ENCODE measurements at places on chromosomes 7 and 10. TPM values are rescaled to one million over a fixed set of nuclear protein-coding genes. Genes with fewer than 3 reads are reported as not detected.

DNA sequence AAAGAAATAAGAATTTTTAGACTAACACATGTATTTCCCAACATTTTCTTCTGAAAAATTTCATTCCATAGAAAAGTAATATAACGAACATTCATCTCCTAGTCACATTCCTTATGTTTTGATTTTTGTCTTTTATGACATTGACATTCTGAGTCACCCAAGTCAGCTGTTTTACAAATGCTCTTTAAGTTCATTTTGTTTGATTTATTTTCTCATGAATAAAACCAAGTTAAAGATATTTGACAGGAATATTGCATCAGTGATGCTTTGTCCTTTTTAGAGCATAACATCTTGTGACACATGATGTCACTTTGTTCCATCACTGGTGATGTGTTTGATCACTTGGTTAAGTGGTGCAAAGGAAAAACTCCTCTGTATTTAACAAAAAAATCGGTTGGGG is 48.4 kb downstream of the HGF start:
- no peak overlapping the region for H3K27ac ChIP-seq
- H3K27me3 ChIP-seq = no peaks in the 10 kb centered on the region
- no peak overlapping the region for H3K4me3 ChIP-seq

GRCh38 chr10:131771634-131772358 is 129.0 kb upstream of the PPP2R2D start:
- DNase-seq = no peak
- no peak overlapping the region for H3K4me3 ChIP-seq
- H3K27ac ChIP-seq = no peak overlapping the region
- no peaks in the 10 kb centered on the region for H3K27me3 ChIP-seq

DNA sequence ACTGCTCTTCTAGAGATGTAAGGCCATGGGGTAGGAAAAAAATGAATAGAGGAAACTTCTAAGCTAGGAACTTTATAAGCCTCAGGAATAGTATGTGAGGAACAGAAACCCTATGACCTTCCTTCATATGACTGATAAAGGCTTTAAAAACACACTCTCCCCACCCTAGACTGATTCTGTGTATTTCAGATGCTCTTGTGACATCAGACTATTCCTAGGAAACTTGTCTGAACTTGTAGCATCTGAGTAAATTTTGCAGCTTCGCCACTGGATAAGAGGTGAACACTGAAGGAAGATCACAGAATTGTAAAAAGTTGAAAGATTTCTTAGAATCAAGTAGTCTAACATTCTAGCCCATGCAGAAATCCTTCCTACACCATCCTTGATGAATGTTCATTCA is 31.0 kb upstream of the CBLL1 start:
- no peak overlapping the region for H3K27ac ChIP-seq
- no peaks in the 10 kb centered on the region for H3K27me3 ChIP-seq
- H3K4me1 ChIP-seq = no peaks in the 10 kb centered on the region
- H3K4me3 ChIP-seq = no peak overlapping the region
- no peaks in the 10 kb centered on the region for H3K36me3 ChIP-seq
- no peak for DNase-seq

- no peak overlapping the region for H3K27ac ChIP-seq
- no peaks in the 10 kb centered on the region for H3K36me3 ChIP-seq
- no peak for DNase-seq
- no peaks in the 10 kb centered on the region for H3K4me1 ChIP-seq
Observed at GRCh38 chr7:115971506-115971905, 59.1 kb downstream of the TFEC start.

DNA sequence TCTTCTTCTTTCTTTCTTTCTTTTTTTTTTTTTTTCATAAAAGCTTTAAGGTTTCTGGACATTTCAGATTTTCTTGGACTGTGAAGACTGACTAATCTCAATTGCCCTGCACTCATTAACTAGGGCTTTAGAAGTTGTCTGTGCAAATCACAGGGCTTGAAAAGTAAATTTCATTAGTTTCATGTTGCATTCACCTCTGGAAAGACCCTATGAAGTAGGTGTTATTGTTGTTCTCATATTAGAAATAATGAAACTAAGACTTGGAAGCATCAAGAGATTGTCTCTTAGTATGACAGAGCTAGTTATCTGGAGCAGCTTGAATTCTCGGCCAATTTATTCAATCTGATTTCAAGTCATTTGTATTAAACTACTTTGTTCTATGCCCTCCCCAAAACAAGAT is 28.2 kb upstream of the SEMA3D start:
- no peak overlapping the region for H3K4me3 ChIP-seq
- no peaks in the 10 kb centered on the region for H3K36me3 ChIP-seq
- DNase-seq = no peak
- H3K27ac ChIP-seq = no peak overlapping the region
- no peaks in the 10 kb centered on the region for H3K4me1 ChIP-seq
- no peaks in the 10 kb centered on the region for H3K27me3 ChIP-seq

DNA sequence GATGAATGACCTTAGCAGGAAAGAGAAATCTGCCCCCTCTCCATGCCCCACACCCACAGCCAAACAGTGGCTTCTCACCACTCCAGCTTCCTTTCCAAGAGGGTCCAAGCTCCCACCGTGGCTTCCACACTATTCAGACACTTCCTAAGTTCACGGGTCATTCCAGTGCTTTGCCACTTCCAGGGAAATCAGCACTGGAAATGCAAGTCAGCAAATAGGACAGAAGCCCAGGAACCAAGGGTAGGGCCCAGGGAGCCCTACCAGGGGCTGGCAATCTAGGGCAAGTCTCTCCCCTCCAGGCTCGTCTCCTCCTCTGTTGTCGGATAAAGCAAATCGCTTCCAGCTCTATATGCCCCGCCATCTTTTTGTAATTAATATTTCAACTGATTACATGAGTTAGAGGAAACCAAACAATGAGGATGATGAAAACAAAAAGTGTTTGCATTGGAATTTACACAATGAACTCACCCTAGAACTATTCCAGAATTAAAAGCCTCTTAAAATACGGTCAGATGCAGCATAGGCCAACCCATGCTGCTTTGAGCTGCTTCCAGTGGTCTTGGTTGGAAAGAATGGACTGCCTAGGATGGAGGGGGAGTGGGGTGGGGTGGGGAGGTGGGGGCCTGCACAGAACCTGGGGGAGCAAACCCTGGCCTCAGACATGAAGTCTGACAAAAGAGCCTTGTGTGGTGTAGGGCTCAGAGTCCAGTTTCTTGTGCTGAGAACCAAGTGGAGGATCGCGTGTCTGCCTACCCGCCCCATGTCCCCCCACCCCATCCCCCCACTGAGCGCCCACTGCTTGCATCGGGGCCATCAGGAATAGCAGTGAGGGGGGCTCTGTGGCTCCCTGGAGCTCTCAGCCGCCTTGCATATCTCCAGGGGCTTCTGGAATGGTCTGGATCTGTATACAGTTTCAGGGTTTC is 74.6 kb upstream of the CPXM2 start:
- no peaks in the 10 kb centered on the region for H3K4me1 ChIP-seq
- no peak overlapping the region for H3K4me3 ChIP-seq
- DNase-seq = no peak

DNA sequence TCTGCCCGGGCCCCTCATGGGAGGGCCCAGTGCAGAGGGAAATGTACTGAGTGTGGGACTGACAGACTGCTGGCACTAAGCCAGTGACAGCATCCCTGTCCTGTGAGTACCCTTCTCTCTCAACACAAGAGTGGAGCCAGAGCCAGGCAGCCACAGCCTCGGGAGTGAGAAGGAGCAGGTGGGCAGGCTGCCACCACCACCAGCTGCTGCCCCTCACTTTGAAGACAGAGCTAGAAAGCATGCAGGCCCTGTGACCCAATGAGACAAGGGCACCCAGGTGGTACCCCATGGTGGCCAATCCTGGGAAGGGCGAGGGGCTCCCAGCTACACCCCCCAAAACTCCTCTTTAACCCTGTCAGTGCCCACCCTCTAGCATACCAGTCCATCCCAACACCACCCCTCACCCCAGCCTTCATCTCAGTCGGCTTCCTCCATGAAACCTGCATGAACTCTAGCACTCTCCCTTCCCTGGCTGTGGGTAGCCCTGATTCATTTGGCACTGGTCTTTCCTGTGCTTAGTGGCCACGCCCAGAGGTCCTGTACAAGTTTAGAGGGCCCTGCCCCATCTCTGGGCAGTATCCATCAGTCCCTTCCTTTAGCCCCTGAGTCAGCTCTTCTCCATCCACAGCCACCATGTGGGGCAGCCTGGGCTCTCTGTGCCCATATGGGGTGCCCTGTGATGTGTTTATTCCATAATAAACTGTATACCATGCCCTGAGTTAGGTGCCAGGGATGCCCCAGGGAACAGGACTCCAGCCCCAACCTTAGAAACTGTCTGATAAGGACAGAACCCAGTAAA is 207.0 kb upstream of the ZMIZ1 start:
- no peaks in the 10 kb centered on the region for H3K36me3 ChIP-seq
- DNase-seq = no peak
- H3K27me3 ChIP-seq = no peaks in the 10 kb centered on the region
- no peak overlapping the region for H3K27ac ChIP-seq

DNA sequence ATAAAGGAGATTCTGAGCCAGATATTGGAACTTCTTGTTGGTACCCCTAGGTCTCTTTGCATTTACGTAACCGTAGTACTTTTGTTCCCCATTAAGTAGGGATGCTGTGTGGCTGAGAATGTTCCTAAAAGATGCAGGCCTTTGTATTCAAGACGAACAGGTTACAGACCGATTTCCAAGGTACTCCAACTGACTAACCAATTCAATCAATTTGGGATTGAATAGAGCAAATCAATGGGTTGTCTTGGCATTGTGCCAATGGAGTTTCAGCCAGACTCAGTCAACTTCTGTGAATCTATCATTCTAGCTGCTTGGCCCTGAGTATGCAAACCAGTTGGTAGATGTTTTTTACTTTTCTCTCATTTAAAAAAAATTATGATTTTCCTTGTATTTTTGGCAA is 347.3 kb upstream of the NPVF start:
- no peaks in the 10 kb centered on the region for H3K36me3 ChIP-seq
- H3K27ac ChIP-seq = no peak overlapping the region
- no peaks in the 10 kb centered on the region for H3K27me3 ChIP-seq
- no peaks in the 10 kb centered on the region for H3K4me1 ChIP-seq
- H3K4me3 ChIP-seq = no peak overlapping the region

DNA sequence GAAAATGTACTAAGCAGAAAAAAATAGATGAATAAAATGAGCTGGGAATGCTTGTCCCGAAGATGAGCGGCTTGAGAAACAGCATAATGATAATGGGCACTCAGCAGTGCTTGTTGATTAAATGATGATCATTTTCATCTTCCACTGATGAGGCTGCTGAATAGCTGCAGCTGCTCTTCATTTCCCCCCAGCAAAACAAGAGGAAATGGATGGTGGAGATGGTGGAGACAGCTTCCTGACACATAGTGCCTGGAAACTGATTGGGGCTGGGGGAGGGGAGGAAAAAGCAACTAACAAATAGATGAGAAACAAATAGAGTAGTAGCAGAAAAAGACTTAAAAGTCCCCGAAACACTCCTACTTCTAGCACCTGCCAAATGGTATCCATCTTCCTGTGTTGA is 41.4 kb downstream of the MRC1 start:
- H3K36me3 ChIP-seq = no peaks in the 10 kb centered on the region
- no peak overlapping the region for H3K27ac ChIP-seq
- no peaks in the 10 kb centered on the region for H3K4me1 ChIP-seq
- H3K27me3 ChIP-seq = no peaks in the 10 kb centered on the region

DNA sequence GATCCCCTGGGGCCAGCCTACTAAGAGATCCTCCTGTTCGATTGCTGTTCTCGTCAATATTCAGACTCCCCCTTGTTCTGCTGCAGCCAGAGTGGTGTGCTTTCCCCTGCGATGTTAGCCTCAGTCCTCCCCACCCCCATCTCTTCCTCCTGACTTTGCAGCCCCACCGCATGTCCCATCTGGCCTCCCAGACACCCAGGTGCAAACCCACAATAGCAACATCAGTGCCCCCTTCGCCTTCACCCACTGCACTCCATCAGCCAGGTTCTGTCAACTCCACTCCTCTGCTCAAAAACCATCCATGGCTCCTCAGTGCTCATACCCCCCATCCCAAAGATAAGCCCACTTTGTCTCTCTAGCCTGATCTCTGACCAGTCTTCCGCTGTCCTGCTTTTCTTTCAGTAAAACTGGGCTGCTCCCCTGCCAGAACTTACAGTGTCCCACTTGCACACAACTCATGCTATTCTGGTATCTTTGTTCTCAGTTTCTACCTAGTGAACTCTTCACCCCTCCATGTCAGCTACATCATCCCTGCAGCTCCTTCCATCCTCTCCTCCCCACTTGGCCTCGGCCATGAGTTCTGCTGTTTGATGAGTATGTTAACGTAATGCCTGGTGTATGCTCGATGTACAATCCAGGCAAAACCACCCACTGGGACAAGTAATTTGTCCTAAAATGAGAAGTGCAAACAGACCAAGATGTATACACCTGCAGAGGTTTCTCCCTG is 26.6 kb downstream of the COL13A1 start:
- no peaks in the 10 kb centered on the region for H3K27me3 ChIP-seq
- no peak overlapping the region for H3K27ac ChIP-seq
- H3K36me3 ChIP-seq = no peaks in the 10 kb centered on the region
- H3K4me1 ChIP-seq = no peaks in the 10 kb centered on the region
- no peak overlapping the region for H3K4me3 ChIP-seq
- no peak for DNase-seq

GRCh38 chr7:87127019-87127418 is 25.2 kb upstream of the DMTF1 start:
- no peaks in the 10 kb centered on the region for H3K4me1 ChIP-seq
- no peak for DNase-seq
- no peak overlapping the region for H3K4me3 ChIP-seq
- H3K27ac ChIP-seq = no peak overlapping the region

GRCh38 chr10:44891721-44892120 is 19.4 kb upstream of the TMEM72 start:
- no peaks in the 10 kb centered on the region for H3K27me3 ChIP-seq
- H3K36me3 ChIP-seq = no peaks in the 10 kb centered on the region
- no peaks in the 10 kb centered on the region for H3K4me1 ChIP-seq
- DNase-seq = no peak
- no peak overlapping the region for H3K27ac ChIP-seq

GRCh38 chr7:96415293-96415940 is 93.5 kb upstream of the SLC25A13 start:
- DNase-seq = no peak
- no peaks in the 10 kb centered on the region for H3K27me3 ChIP-seq
- no peak overlapping the region for H3K27ac ChIP-seq
- H3K4me1 ChIP-seq = no peaks in the 10 kb centered on the region

- peaks cover 6% of the 10 kb centered on the region for H3K4me1 ChIP-seq
- no peak overlapping the region for H3K4me3 ChIP-seq
- H3K36me3 ChIP-seq = no peaks in the 10 kb centered on the region
- H3K27ac ChIP-seq = no peak overlapping the region
- no peak for DNase-seq
Observed at GRCh38 chr7:7772397-7772821, 54.0 kb upstream of the RPA3 start.

GRCh38 chr7:135260470-135260869 is 26.8 kb downstream of the STRA8 start:
- H3K36me3 ChIP-seq = no peaks in the 10 kb centered on the region
- no peaks in the 10 kb centered on the region for H3K4me1 ChIP-seq
- no peak overlapping the region for H3K4me3 ChIP-seq
- no peaks in the 10 kb centered on the region for H3K27me3 ChIP-seq

- peak overlapping the region; percentile 71 for H3K4me3 ChIP-seq
- peaks cover 5% of the 10 kb centered on the region for H3K4me1 ChIP-seq
- peak; percentile 60 for DNase-seq
- no peak overlapping the region for H3K27ac ChIP-seq
- no peaks in the 10 kb centered on the region for H3K36me3 ChIP-seq
Observed at GRCh38 chr10:62268027-62268398, 631 bp downstream of the RTKN2 start.

LIPK gene
- not detected for total RNA-seq

NRG3 gene
- total RNA-seq = 2.3 TPM

ITGB1 gene
- 517 TPM for total RNA-seq

STEAP2 gene
- 11.5 TPM for total RNA-seq

CYP2E1 gene
- 2.1 TPM for total RNA-seq

TMEM236 gene
- 5.0 TPM for total RNA-seq

WIPF3 gene
- total RNA-seq = 0.67 TPM

TAS2R41 gene
- not detected for total RNA-seq

ZNF365 gene
- 1.3 TPM for total RNA-seq

Data from upper lobe of right lung (tissue), 1 donor.